Kidney (tissue), 22 donors: ENCODE measurements at places on chromosomes 4 and X.

- no peak overlapping the region for H3K27ac ChIP-seq
- no peak for DNase-seq
- H3K36me3 ChIP-seq: no peaks in the 10 kb centered on the region
- H3K4me3 ChIP-seq: no peak overlapping the region
- H3K27me3 ChIP-seq: no peaks in the 10 kb centered on the region
Observed at GRCh38 chrX:118566359-118566758, 70.7 kb downstream of the DOCK11 start.

DNA sequence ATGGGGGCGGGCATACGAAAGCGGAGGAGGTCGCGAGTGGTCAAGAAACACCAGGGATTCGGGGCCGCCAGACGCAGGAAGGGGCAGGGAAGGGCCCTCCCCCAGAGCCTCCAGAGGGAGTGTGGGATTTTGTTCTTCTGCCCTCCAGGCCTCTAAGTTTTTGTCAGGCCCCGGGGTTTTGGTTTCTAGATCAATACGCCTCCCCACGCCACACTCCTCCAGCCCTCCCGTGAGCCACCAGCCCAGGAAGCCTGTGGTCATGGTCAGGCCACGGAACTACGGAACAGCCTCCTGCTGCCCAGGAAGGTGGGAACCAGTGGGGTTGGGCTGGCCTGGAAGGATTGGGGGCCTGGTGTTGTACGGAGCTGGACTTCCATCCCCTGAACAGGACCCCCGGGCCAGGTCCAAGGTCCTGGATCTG, 38.4 kb downstream of the CPLX1 start:
- H3K36me3 ChIP-seq: no peaks in the 10 kb centered on the region
- H3K27ac ChIP-seq: no peak overlapping the region
- DNase-seq: no peak
- peaks cover 2% of the 10 kb centered on the region for H3K27me3 ChIP-seq

DNA sequence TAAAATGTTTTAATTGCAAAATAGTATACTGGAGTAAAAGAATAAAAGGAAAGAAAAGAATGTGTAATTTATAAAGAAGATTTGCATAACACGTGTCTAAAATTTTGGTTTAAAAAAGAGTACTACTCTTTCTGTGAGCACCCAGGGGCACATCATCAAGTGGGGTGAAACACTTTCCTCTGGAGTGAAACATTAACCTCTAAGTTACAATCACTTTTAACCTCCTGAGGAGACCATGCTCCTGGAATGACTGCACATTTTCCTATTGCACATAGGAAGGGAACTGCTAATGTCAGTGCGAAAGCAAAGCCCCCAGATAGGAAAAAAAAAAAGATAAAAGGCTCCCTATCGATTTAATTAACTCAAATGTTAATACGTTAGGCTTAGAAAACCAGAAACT, 13.3 kb downstream of the VEGFC start:
- no peaks in the 10 kb centered on the region for H3K27me3 ChIP-seq
- H3K4me1 ChIP-seq: no peaks in the 10 kb centered on the region
- no peak overlapping the region for H3K27ac ChIP-seq
- H3K36me3 ChIP-seq: no peaks in the 10 kb centered on the region
- no peak for DNase-seq
- H3K4me3 ChIP-seq: no peak overlapping the region

DNA sequence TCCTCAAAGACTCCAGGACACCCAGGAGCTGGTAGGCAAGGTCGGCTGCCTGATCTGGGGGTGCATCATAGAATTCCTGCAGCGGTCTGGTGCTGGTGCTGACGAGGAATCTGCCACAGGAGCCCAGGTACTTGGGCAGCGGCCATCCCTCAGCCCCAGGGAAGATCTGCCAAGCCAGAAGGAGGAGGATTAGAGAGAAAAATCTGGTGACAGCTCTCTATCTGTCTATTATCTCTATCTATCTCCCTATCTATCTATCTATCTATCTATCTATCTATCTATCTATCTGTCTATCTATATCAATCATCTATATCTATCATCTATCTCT, 46.7 kb downstream of the DIPK2B start:
- H3K27me3 ChIP-seq: no peaks in the 10 kb centered on the region
- DNase-seq: no peak
- H3K4me3 ChIP-seq: no peak overlapping the region
- no peak overlapping the region for H3K27ac ChIP-seq
- no peaks in the 10 kb centered on the region for H3K4me1 ChIP-seq

GRCh38 chr4:116796022-116796421, 289.4 kb downstream of the TRAM1L1 start:
- no peak for DNase-seq
- H3K27ac ChIP-seq: no peak overlapping the region
- H3K36me3 ChIP-seq: no peaks in the 10 kb centered on the region
- H3K4me3 ChIP-seq: no peak overlapping the region

DNA sequence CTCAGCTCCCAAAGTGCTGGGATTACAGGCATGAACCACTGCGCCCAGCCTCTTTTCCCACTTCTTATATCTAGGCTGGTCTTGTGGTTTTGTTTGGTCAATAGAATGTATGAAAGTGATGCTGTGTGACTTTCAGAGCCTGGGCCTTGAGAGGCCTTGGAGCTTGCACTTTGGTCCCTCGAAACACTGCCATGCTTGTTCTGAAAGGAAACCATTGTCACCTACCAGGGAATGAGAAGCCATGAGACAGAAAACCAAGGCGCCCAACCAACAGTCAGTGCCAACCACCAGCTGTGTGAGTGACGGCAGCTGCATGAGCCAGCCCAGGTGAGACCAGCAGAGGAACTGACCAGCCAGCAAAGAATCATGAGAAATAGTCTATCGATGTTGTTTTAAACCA, 57.4 kb downstream of the SCD5 start:
- no peaks in the 10 kb centered on the region for H3K36me3 ChIP-seq
- no peaks in the 10 kb centered on the region for H3K27me3 ChIP-seq
- H3K27ac ChIP-seq: no peak overlapping the region
- no peak for DNase-seq
- H3K4me1 ChIP-seq: peaks cover 12% of the 10 kb centered on the region

DNA sequence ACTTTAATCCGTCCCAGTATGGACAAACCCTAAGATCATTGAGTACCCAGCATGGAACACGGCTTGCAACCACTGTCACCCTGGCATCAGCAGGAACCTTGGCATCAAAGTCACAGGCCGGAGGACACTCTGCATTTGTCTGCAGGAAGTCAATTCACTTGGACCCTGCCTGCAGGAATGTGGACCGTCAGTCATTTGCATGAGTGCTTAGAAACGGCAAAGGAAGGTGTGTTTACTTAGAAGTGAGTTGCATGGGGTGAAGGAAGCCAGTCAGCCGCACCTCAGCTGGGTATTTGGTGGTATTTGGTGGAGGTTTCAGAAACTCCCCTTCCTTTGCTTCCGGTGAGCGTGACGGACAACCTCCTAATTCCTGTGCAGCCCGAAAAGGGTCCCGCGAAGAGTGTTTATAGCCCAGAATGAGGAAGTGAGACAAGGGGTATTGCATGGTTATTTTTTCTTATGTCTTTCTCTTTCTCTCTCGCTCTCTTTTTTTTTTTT, 15.5 kb downstream of the P2RY8 start:
- no peak overlapping the region for H3K4me3 ChIP-seq
- no peak for DNase-seq
- H3K27ac ChIP-seq: no peak overlapping the region
- no peaks in the 10 kb centered on the region for H3K27me3 ChIP-seq
- no peaks in the 10 kb centered on the region for H3K36me3 ChIP-seq

GRCh38 chr4:129823105-129823504, 727.2 kb downstream of the C4orf33 start:
- no peak for DNase-seq
- H3K27ac ChIP-seq: no peak overlapping the region
- H3K4me3 ChIP-seq: no peak overlapping the region
- H3K36me3 ChIP-seq: no peaks in the 10 kb centered on the region

DNA sequence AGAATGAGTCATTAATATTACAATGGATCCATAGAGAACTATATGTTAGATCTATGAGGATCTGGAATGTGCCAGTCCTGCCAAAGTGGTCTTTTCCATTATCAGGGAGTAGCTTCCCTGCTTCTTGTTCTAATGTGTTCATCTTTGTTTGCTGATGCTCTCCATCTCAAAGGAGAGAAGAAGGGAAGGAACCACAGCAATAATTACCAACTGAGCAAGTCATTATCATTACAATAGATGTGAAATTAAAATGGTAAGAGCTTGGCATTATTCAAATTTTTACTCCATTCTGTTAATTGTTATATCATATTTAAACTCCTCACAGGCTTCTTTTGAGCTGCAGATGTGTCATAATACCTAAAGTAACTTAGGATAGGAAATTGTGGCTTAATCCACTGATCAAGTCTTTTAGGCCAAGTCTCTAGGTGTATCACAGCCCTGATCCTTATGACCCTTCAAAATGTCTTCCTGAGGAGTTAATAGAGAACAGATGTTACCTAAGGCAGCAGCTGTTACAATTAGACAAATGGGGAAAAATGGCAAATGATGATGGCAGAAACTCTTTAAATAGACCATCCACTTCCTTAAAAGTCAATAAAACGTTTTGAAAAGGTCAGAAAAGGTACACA, 1492.7 kb upstream of the IGFBP7 start:
- H3K4me3 ChIP-seq: no peak overlapping the region
- no peaks in the 10 kb centered on the region for H3K36me3 ChIP-seq
- no peak overlapping the region for H3K27ac ChIP-seq
- H3K27me3 ChIP-seq: no peaks in the 10 kb centered on the region

DNA sequence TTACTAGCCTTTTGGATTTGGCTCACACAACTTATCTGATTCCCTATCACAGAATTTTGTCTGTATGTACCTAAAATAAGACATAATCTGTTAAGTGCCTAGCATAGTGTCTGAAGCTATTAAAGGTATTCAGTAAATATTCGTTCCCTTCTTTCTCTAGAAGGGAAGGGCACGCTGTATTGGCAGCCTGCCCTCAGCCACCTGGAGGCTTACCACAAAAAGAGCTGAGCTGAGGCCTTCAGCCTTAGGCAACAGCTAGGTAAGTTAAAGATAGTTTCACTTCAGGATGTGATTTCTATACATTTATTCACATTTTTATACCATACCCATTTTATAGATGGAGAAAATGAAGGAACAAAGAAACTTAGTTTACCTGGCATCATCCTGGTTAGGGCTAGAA, 400.0 kb upstream of the LCORL start:
- no peak for DNase-seq
- H3K36me3 ChIP-seq: no peaks in the 10 kb centered on the region
- H3K27ac ChIP-seq: no peak overlapping the region
- no peaks in the 10 kb centered on the region for H3K27me3 ChIP-seq
- no peak overlapping the region for H3K4me3 ChIP-seq

DNA sequence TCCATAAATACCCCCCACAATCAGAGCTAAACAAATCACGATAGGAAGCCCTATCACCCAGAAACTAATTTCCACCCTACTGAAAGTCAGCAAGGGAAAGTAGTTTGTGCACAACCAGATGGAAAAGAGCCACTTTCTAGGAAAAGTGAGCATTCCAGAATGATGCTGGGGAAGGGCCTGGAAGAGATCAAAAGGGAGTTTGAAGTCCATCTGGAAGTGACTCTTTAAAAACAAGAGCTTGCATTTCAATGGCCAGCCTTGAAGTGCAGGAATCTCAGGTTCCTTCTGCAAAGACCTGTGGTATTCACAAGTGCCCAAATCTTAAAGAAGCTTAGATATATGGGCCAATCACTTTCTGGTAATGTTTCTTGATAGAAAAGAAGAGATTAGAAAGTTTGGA, 97.0 kb upstream of the LDB2 start:
- H3K4me1 ChIP-seq: no peaks in the 10 kb centered on the region
- no peak for DNase-seq
- H3K27me3 ChIP-seq: no peaks in the 10 kb centered on the region
- H3K27ac ChIP-seq: no peak overlapping the region
- H3K36me3 ChIP-seq: no peaks in the 10 kb centered on the region

DNA sequence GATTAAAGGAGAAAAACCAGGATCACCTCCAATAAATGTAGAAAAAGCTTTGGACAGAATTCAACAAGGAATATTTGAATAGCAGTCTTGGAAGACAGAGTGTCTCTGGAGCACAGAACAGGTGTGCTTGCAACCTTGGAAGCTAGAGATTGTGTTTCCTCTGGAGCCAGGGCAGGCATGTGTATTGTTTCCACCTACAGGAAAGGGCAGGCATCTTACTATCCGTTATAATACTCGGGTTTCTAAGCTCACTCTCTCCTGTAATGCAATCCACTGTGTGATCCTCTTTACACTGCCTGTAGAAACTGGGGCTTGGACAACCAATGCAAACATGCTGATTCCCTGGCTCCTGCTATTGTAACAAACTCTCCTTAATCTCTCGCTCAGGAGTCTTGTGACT, 14.4 kb downstream of the CCDC110 start:
- DNase-seq: no peak
- no peaks in the 10 kb centered on the region for H3K27me3 ChIP-seq
- no peaks in the 10 kb centered on the region for H3K4me1 ChIP-seq
- no peak overlapping the region for H3K4me3 ChIP-seq

- no peak for DNase-seq
- H3K27ac ChIP-seq: no peak overlapping the region
- H3K27me3 ChIP-seq: no peaks in the 10 kb centered on the region
- H3K4me1 ChIP-seq: no peaks in the 10 kb centered on the region
- H3K36me3 ChIP-seq: no peaks in the 10 kb centered on the region
Observed at GRCh38 chrX:15050395-15050794, 177.2 kb downstream of the MOSPD2 start.

GRCh38 chrX:133007458-133007857, 49.0 kb upstream of the HS6ST2 start:
- H3K4me1 ChIP-seq: no peaks in the 10 kb centered on the region
- no peaks in the 10 kb centered on the region for H3K27me3 ChIP-seq
- no peaks in the 10 kb centered on the region for H3K36me3 ChIP-seq
- H3K4me3 ChIP-seq: no peak overlapping the region
- DNase-seq: no peak

GRCh38 chr4:6601661-6602250, 26.8 kb downstream of the MAN2B2 start:
- H3K27me3 ChIP-seq: no peaks in the 10 kb centered on the region
- no peak overlapping the region for H3K4me3 ChIP-seq
- H3K36me3 ChIP-seq: peaks cover 13% of the 10 kb centered on the region
- no peak for DNase-seq

DNA sequence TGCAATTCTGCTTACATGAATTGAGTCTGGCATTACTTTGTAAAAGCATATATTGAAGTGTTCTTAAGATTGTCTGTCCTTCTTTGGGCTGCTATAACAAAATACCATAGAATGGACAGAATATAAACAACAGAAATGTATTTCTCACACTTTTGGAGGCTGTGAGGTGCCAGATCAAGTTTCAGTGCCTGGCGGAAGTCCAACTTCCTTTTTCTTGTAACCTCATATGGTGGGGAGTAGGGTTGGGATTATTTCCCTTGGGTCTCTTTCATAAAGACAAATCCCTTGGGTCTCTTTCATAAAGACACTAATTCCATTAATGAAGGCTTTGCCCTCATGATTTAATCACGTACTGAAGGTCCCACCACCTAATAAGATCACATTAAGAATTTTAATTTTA, 199.3 kb upstream of the GRID2 start:
- no peaks in the 10 kb centered on the region for H3K36me3 ChIP-seq
- no peak overlapping the region for H3K27ac ChIP-seq
- no peak for DNase-seq
- no peaks in the 10 kb centered on the region for H3K27me3 ChIP-seq
